ENCODE measurements at places on chromosomes 11 and 22.
A peak's percentile ranks its signal among the peaks of the same experiment; 100 is the strongest.

GRCh38 chr11:100687630-100688395 lies 725 bp downstream of the ARHGAP42 start:
- DNase-seq: no peak

GRCh38 chr22:45865561-45866125 lies 111.3 kb downstream of the WNT7B start:
- no peak for DNase-seq

DNA sequence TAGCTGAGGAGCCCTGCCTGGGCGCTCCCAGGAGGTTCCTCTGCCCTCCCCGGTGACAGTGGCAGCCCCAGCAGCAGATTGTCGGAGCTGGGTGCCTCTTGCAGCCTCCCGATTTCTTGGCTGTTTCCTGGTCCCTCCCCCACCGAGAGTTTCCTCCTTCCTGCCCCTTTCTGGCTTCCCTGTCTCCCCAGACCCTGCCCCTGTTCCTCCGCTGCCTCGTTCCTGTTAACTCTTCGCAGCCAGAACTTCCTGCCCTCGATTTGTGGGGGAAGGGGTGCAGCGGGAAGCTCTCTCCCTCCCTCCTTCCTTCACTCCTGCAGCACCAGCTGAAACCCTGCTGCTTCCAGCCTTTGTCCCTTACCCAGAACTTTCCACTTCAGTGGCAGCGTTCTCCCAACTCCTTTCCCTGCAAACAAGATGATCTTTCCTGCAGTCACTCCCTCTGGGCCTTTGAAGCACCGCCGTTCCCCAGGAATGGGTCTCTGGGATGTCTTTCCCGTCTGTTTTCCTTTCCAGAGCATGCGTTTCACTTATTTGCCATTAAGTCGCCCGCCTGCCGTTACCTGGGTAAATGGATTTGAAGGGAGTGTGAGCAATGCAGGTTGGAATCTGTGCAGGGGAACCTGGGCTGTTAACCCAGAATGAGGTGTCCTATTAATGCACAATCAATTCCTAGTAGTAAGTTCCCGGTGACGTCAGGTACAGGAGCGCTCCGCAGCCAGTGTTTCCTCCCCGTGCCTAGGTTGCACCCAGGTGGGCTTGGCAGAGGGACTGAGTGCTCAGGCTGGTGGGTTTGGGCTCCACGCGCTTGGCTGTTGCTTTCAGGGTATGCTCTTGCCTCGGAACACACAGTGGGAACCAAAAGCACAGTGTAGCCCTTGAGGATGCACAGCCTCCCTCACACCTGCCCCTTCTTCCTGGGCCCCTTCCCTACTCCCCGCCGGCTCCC lies 4.3 kb downstream of the GRK2 start:
- DNase-seq: no peak

GRCh38 chr11:119051440-119052162 lies 5.4 kb downstream of the HYOU1 start:
- DNase-seq: no peak

- DNase-seq: no peak
These were observed 57.8 kb downstream of the ARHGAP20 start for GRCh38 chr11:110654456-110654855.

DNA sequence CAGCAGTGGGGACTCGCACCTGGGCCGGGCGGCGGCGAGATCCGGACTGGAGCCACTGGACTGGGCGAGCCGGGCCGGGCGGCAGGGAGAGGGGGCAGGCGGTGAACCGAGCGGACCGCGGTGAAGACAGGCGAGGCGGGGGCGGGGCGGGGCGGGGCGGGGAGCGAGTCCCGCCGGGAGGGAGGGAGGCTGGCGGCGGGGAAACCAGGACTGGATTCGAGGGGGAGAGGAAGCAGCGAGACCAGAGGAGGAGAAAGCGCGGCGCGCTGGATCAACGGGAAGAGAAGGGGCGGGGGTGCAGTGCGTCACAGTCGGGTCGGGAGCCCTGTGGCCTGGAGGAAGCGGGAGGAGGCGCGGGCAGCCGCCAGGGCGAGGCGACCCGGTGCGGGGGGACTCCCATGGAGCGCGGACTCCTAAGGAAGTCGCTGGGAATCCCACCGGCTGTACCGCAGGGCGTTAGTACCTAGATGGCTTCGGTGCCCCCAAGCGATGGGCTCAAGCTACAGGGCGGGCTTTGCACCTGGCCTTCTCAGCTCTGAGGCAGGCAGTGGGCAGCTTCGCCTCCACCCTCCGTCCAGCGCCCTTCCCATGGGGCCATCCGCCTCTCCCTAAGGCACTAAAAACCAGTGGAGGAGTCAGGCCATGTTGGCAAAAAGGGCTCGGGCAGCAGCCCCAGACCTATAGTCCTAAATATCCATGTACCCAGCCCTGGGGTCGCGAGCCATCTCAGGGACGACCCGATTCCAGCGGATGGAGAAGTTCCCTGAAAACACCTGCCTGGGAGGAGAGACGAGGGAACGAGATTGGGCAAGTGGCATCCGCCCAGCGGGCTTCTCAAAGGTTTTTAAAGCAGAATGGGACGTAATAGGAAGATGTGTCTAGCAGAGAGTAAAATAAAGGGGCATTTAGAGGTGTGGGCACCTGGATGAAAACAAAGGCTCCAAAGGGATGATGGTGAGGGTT lies at the start of gene TMEM121B:
TMEM121B (minus strand) TSS at position 128 of the 963 bp plus-strand sequence. CDS start 233 bp downstream, outside the sequence.
- DNase-seq: no peak

- DNase-seq: no peak
These were observed 30.8 kb upstream of the EXPH5 start for GRCh38 chr11:108624196-108624925.

- peak; percentile 57 for DNase-seq
These were observed at the start of gene MTMR3 for GRCh38 chr22:29883045-29883774. Gene MTMR3, plus strand, starts transcription at chr22:29883174. Its CDS starts 87,886 bp downstream, at chr22:29971060.

DNA sequence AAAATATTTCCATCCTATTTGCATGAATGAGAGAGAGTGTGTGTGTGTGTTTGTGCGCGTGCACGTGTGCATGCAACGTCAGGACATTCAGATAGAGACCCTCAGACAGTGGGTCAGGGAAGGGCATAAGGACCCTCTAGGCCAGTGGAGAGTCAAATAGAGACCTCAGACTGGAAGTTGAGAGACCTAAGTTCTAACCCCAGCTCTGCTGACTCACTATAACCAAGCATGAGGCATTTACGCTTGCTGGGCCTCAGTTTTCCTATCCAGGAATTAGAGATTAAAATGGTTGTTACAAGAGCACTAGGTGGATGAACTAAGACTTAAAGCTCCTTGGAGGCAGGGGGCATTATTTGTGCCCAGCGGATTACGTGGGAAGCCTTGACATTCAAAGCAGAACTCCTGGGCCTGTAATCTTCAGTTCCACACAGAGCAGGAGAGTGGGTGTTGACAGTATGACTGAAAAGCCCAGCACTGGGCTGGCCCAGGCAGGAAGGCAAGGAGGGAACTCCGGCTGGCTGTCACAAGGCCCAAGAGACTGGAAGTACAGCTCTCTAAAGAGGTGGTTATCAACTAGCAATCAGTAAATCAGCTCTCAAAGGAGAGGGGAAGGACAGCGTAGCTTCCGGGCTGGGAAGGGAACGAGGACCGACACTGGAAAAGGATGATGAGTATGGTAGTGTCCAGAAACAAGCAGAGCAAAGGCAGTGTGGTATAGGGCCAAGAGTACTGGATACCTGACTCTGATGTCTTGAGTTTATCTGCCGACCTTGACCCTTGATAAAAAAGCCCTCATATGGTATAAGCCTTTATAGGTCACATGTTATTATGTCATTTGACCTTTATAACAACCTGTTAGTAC lies 9.2 kb downstream of the RHOG start:
- DNase-seq: no peak

- no peak for DNase-seq
These were observed 12.3 kb upstream of the ARAP1 start for GRCh38 chr11:72764503-72764902.

- DNase-seq: no peak
These were observed 618.9 kb downstream of the BRD1 start for GRCh38 chr22:49208768-49209252.

- no peak for DNase-seq
These were observed 1150.6 kb downstream of the DLG2 start for GRCh38 chr11:84476581-84476980.

- DNase-seq: peak; percentile 25
These were observed 17.0 kb downstream of the P2RY6 start for GRCh38 chr11:73288873-73289707.

DNA sequence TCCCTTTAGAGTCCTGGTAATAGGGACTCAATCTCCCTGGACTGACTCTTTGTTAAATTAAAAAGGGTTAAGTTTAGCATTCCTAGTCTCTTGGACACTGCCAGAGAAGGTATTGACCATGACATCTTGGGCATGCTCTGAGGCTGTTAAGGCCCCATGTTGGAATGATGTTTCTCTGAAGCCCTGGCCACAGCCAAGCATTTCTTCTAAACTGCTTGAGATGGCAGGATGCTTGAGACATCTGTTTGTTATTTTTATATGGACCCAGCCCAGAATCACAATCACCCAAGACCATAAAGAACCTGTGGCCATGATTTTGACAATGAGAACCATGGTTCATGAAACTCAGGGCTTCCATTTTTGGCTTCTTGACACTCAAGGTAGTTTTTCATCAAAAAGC lies 5.5 kb upstream of the ANKK1 start:
- DNase-seq: no peak

GRCh38 chr11:116742104-116742503 lies 30.7 kb downstream of the BUD13 start:
- no peak for DNase-seq

DNA sequence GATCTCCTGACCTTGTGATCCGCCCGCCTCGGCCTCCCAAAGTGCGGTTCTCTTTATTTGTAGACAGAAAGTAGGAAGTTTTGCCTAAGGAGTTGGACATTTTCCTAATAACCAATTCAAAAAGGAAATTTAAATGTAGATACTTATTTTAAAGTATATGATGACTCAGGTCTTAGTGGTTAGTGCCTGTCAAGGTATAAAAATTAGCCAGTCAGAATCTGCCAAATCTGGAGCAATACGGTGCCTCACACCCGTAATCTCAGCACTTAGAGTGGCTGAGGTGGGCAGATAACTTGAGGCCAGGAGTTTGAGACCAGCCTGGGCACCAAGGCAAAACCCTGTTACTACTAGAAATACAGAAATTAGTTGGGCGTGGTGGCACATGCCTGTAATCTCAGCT lies 86.7 kb upstream of the RASSF10 start:
- DNase-seq: no peak

DNA sequence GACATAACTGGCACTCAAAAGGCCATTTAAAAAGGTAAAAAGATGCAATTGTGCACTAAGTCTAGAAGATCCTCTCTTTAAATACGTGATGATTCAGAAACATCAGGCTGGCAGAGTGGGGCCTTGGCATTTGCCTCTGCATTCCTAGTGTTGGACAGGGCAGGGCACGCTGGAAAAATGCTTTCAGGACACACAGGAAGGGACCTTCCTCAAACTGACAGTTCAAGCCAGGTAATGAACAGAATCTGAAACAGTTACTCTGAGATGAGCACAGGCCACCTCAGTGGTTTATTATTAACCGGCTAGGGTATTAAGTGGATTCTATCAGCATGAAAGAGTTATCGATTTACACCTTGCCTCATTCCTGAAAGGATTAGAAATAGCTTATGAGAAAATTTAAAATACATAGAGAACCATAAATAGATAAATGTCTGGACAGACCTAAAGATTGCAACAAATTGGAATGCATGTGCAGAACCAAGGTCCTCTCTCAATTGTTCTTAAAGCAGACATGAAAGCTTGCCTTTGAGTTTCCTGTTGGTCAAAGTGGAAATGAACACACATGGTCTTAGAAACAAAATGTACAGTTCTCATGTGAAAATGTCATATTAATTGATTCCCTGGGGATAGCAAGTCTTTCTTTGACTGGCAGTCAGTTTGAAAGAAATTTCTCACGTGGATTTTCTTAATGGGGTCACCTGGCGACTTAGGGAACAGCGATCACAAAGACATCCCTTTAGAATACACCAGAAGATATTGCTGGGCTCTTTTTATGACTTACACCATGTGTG lies 21.5 kb upstream of the CSNK2A3 start:
- DNase-seq: no peak

DNA sequence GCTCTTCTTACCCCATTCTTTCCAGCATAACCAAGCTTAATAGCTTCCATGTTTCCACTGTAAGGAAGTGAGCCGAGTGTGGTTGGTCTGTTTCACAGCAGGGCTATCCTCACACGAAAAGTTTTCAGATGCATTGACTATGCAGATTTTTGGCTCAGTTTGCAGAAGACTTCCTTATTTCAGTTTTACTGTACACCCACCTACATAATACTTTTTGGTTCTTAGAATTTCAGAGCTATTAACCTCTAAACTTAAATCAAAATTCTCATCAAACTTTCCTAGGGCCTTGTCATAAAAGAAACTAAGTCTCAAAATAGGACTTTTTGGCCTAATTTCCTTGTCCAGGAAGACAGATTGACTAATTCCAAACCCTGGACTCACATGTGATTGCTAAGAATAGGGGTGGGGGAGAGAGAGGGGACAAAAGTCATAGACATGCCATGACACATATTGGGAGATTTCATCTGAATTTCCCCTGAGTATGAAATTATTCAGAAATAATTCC lies 7.3 kb upstream of the EHF start:
- DNase-seq: no peak

DNA sequence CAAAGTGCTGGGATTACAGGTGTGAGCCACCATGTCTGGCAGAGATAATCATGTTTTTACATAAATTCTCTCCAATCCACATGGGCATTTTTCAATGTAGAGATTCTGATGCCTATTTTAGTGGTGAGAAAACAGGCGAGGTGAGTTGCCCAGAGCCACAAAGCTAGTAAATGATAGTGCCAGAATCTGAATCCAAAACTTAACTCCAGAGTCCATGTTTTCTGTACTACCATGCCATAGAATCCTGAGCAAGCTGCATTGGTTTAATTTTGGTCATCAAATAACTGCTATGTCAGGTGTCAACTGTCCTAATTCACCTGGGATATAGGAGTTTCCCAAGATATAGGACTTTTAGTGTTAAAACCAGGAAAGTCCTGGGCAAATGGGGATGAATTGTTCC lies 13.6 kb downstream of the NEFH start:
- DNase-seq: no peak

GRCh38 chr22:23903328-23903971 lies 9.3 kb downstream of the MIF start:
- no peak for DNase-seq

All from activated CD8-positive, alpha-beta memory T cell treated with anti-CD3 and anti-CD28 coated beads for 1 hour (primary cell).